ENCODE measurements at places on chromosomes 2 and 18. TPM values are rescaled to one million over a fixed set of nuclear protein-coding genes. Genes with fewer than 3 reads are reported as not detected.

PPP1R1C gene
- 3.3 TPM for total RNA-seq

MARS2 gene
- 11.4 TPM for total RNA-seq

GALNT5 gene
- total RNA-seq: 2.1 TPM

TWIST2 gene
- total RNA-seq: 20.7 TPM

EMILIN1 gene
- 0.39 TPM for total RNA-seq

All from A549 treated with RU486 at 1 μM for 4 hours (cell line).